Fibroblast of skin of left biceps (primary cell): ENCODE measurements at places on chromosomes 12 and 14.

DNA sequence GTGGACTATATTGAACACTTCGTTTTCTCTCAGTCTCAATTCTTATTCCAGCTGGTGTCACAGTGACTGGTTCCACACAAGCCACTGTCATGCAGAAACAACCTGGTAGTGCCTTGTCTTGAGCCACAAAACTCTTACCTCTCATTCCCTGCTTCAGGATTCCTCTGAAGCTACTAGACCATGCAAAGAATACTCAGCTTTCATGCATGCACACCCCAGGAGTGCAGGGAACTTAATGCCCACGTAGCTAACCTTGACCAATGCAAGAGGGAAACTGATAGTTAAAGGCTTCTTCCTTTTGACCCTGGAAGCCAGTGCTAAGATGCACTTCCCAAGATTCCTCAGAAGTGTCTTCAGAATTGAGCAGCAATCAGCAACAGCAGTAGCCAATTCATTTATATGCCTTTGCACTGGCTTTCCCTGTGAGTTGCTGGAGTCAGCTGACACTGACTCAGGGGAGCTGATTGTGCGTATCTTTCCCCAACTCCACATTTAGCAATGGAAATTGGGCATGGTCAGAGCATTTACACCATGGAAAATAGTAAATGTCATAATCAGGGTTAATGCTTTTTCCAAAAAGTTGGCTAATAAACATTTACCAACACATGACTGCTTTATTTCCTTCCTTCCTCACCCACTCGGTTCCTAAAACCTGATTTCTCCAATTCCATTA lies 113.6 kb upstream of the SLC35F4 start:
- DNase-seq: no peak

DNA sequence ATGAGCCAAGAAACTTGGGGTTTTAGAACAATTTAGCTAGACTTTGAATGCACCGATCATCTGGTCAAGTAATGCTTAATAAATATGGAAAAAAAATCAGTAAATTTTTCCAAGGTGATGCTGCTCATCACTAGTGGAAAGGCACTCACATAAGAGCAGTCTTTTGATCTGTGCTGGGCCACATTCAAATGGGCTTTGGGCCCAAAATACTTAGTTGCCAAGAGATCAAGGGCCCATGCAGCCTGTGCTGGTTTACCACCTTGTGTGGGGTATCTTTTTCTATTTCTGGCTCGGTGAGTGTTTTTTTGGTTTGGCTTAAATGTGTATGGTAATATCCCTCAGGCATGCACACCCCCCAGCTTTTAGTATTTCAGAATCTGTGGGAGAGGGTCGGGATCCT lies 943.2 kb downstream of the TMTC2 start:
- DNase-seq: no peak

GRCh38 chr12:49968471-49968870 lies 4.3 kb upstream of the AQP6 start:
- no peak for DNase-seq

DNA sequence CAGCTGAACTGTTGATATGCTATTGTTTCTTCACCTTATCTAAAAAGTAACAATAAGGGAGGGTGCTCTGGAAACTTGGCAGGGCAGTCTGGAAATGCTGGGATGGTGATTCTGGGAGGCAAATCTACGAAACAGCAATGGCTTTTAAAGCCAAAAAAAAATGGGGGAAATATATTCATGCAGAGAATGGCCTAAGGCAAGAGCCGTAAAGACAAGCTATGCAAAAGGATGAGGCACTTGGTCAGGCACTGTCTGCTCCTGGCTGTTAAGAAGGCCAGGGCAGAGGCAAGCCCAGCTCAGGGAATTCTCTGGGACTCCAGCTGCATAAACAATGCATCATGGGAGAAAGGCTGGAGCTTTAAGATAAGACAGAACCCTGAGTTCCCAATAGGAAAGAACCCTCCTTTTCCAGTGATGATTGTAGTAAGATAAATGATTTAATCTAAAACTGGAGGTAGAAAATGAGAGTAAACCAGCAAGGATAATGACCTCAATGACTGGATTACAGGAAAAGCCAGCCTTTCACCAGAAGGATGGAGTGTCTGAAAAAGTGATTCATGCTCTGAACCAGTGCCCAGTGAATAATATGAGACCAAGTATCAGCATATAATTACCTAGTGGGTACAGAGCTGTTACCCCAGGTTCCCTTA lies 46.0 kb downstream of the ITPR2 start:
- no peak for DNase-seq

- DNase-seq: no peak
Observed at GRCh38 chr14:99120526-99121318, 151.3 kb downstream of the BCL11B start.

GRCh38 chr14:48936362-48936761 lies 649.8 kb downstream of the RPS29 start:
- peak; percentile 75 for DNase-seq

DNA sequence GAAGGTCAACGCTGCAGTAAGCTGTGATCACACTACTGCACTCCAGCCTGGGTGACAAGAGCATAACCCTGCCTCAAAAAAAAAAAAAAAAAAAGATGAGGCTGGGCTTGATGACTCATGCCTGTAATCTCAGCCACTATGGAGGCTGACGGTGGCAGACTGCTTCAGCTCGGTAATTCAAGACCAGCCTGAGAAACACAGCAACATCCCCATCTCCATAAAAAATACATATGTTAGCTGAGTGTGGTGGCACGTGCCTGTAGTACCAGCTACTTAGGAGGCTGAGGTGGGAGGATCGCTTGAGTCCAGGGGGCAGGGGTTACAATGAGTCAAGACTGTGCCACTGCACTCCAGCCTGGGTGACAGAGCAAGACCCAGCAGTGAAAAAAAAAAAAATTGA lies 50.4 kb downstream of the GXYLT1 start:
- no peak for DNase-seq

GRCh38 chr12:42475106-42475505 lies 114.4 kb downstream of the PRICKLE1 start:
- DNase-seq: no peak

DNA sequence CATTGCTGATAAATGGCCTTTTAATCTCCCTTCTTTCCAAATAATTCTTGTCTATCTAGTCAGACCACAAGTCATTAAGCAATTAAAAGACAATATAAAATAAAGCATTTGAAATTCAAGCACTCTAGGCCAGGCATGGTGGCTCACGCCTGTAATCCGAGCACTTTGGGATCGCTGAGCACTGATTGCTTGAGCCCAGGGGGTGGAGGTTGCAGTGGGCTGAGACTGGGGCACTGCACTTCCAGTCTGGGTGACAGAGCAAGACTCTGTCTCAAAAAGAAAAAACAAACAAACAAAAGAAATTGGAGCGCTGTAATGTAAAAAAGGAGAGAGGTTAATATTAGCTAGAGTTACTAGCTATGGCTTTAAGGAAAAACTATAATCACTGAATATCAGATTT lies 30.5 kb upstream of the CSRP2 start:
- DNase-seq: no peak

GRCh38 chr14:70955543-70956480 lies 48.6 kb downstream of the PCNX1 start:
- no peak for DNase-seq

DNA sequence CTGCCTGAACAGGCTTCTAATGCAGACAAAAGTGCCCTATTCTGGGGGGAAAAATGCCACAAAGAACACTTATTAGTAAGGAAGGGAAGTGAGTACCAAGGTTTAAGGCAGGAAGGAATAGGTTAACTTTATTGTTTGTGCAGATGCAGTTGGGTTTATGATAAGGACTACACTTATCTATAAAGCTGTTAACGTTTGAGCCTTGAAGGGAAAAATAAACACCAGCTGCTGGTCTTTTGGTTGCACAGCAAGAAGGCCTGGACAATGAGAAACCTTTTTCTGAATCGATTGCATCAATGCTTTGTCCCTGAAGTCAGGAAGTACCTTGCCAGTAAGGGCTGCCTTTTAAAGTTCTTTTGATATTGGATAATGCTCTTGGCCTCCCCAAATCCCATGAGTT lies 407.8 kb downstream of the ATP23 start:
- DNase-seq: no peak

- DNase-seq: no peak
Observed at GRCh38 chr12:110007881-110008280, 8.7 kb downstream of the ANKRD13A start.

DNA sequence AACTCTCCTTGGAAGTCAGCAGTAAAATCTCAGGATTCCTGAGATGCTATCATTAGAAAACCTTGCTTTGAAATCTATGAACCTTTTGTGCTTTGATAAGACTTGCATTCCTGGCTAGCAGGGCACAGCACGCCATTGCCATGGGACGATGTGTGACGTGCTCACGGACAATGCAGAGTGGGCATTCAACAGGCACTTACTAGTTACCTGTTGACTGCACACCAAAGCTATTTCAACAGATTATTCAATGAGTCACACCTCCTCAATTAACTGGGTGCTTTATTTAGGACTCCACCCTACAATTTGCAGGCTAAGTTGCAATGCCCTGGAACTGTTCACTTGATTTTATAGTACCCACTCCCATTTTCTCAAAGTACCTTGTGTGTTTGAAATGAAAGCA lies 11.3 kb downstream of the NOS1 start:
- no peak for DNase-seq

DNA sequence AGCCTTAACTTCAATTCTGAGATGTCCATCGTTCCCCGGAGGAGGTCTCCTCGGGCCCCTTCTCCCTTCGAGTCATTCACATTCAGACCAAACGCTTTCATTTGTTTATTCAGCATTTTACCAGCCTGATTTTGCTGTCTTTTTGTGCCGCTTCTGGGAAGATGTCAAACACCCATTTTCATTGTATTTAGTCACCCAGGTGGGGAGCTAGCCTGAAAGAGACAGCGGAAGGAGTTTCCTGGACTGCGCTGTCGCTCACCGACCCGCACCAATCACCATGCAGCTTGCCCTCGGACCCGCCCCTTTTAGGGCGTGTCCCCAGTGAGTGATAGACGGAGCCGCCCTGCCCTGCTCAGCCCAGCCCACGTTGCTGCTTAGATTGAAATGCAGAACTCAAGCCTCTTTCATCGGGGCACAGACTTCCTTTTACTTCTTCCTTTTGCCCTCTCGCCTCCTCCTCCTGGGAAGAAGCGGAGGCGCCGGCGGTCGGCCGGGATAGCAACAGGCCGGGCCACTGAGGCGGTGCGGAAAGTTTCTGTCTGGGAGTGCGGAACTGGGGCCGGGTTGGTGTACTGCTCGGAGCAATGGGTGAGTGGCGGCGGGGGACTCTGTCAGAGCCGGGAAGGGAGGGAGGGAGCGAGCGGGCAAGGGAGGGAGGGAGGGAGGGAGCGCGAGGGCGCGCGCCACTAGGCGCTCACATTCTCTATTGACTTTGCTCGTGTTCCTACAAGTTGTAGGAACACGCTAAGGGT lies at the start of gene PAX9:
TSS of gene PAX9 (plus strand) at position 355 of the 752 bp plus-strand sequence. CDS start at position 585, 230 bp downstream.
- peak; percentile 13 for DNase-seq

GRCh38 chr14:70281939-70282338 lies 77.5 kb downstream of the COX16 start:
- DNase-seq: no peak

DNA sequence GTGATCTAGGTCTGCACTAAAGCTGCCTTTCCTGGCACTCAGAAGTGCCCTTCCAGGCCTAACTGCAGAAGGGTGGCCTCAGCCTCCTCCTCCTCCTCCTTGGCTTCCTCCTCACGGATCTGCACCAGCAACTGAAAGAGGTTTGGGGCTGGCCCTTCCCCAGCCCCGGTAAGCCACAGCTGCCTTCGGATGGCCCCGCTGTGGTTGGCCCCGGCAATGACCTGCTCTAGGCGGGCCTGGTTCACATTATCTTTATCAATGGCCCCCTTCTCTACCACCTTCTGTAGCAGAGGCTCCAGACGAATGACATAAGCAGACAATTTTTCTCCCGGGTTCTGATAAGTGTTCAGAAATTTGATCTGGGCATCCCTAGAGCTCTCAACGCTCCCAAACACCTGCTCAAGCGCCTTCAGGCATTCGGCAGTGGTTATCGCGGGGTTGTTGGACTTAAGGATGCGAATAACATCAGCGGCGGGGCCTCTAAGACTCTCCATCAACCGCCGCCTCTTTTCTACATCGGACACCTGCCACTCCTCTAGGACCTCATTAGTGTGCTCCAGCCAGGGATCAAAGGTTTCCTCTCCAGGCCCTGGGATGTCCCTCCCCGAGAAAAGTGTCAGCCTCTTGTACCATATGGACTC lies 1.5 kb downstream of the PNMA1 start:
- no peak for DNase-seq

- no peak for DNase-seq
Observed at GRCh38 chr14:55340482-55340881, 69.3 kb downstream of the FBXO34 start.

- DNase-seq: no peak
Observed at GRCh38 chr12:110344657-110345056, 58.9 kb downstream of the ANAPC7 start.

DNA sequence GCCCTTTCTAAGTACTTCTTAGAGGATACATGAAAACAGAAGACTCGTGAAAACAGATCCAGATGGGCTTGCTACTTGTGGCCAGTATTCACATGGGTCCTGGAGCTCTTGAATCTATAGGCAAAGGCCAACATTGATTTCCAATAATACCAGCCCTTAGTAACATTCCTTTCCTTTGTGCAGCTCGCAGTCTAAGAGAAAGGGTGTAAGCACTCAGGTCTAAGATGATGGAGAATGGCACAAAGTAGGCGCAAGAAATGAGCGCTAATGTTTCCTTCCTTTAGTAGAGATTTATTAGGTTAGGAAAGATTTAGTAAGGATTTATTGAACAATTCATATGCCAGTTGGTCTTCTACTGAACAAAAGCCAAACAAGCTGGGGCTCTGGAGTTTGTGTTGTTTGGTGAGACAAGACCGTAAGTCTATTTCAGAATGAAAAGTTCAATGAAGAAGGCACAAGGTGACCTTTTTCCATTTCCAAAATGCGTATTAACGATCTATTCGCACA lies 525 bp downstream of the RNU6-8 start:
- DNase-seq: no peak

DNA sequence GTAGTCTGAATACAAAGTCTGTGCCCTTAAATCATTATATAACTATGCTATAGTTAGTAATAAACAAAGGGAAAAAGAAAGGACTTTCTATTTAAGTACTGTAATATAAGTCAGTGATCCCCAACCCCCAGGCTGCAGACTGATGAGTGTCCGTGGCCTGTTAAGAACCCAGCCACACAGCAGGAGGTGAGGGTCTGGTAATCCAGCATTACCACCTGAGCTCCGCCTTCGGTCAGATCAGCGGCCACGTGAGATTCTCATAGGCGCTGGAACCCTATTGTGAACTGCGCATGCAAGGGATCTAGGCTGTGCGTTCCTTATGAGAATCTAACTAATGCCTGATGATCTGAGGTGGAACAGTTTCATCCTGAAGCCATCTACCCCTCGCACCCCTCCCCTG lies 15.7 kb downstream of the NFYB start:
- no peak for DNase-seq

- DNase-seq: no peak
Observed at GRCh38 chr14:94052662-94053061, 26.5 kb downstream of the OTUB2 start.

- DNase-seq: peak; percentile 55
Observed at GRCh38 chr14:51602310-51602709, 49.4 kb upstream of the FRMD6 start.

- no peak for DNase-seq
Observed at GRCh38 chr14:60014402-60014801, 77.3 kb upstream of the PCNX4 start.

- DNase-seq: no peak
Observed at GRCh38 chr12:124413915-124414314, 119.0 kb downstream of the RFLNA start.

- DNase-seq: no peak
Observed at GRCh38 chr14:61434311-61434710, 112.9 kb downstream of the PRKCH start.

GRCh38 chr12:50065726-50066310 lies 8.4 kb downstream of the ASIC1 start:
- DNase-seq: no peak

GRCh38 chr12:16266085-16266484 lies 11.4 kb downstream of the SLC15A5 start:
- no peak for DNase-seq
